ENCODE measurements at places on chromosomes 2 and 18.
A peak's percentile ranks its signal among the peaks of the same experiment; 100 is the strongest.

- no peak for DNase-seq
Measured at GRCh38 chr18:57110290-57110689, 36.6 kb upstream of the BOD1L2 start.

GRCh38 chr2:62811086-62811485, 105.6 kb downstream of the EHBP1 start:
- no peak for DNase-seq

DNA sequence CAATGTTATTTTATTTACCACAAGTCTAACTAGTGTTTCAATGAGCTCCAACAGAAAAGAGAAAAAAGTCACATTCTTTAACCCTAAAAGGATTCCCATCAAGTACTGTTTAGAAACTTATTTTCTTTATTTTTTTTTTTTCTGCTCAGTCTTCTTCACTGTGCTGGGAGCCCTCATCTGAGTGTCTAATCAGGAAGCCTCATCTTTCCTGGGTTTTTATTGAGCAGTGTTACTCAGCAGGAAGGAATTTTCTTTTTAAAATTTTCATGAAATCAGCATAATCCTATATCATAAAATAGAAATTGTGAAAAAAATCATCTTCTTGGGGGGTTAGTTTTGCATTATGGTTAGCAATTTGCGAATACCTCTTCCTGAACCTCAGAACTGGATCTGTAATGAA, 453.8 kb downstream of the CDH2 start:
- DNase-seq: no peak

DNA sequence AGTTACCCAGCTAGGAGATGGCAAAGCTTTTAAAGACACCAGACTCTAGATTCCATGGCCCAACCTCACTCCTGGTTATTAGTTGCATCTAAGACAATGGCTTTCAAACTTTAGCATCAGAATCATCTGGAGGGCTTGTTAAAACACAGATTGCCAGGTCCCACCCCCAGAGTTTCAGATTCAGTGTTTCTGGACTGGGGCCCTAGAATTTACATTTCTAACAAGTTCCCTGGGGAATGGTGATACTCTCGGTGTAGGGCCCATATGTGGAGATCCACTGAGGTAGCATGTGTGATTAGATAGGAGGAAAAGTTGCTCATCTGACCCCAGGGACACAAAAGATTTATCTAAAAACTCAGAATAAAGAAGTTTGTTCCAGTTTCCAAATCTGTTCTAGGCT, 14.5 kb upstream of the TTR start:
- no peak for DNase-seq

GRCh38 chr2:99822474-99823207, 319.7 kb downstream of the AFF3 start:
- no peak for DNase-seq

DNA sequence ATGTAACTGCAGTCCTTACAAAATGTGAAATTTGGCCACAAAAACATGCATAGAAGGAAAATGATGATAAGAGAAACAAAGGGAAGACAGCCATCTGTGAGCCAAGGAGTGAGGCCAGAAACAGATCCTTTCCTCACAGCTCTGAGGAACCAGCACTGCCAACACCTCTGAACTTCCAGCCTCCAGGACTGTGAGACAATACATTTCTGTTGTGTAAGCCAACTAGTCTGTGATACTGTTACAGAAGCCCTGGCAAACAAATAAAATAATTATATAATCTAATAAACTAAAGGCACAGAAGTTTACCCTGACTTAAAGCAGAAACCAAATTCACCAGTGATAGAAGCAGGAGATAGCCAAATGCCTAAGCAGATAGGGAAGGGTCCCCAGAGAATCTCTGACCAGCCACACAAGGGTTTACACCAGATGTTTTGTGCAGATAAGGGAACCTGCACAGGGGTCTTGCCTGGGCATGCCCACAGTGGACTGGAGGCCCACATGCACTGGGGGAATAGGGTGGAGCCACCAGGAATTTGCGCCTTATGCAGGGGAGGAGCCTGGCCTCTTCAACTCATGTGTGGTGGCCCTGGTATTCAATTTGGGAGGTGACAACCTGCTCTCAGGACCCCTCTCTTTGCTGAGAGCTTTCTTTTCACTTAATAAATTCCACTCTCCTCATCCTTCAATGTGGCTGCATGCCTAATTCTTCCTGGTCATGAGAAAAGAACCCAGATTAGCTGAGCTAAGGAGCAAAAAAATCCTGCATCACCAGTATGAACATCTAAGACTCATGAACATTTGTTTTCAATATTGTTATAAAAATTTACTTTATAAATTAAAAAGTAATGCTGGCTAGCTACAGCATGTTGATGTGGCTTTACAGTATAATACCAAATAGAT, 3.8 kb upstream of the GCC2 start:
- no peak for DNase-seq

GRCh38 chr2:239717706-239718105, 307.4 kb downstream of the NDUFA10 start:
- no peak for DNase-seq

DNA sequence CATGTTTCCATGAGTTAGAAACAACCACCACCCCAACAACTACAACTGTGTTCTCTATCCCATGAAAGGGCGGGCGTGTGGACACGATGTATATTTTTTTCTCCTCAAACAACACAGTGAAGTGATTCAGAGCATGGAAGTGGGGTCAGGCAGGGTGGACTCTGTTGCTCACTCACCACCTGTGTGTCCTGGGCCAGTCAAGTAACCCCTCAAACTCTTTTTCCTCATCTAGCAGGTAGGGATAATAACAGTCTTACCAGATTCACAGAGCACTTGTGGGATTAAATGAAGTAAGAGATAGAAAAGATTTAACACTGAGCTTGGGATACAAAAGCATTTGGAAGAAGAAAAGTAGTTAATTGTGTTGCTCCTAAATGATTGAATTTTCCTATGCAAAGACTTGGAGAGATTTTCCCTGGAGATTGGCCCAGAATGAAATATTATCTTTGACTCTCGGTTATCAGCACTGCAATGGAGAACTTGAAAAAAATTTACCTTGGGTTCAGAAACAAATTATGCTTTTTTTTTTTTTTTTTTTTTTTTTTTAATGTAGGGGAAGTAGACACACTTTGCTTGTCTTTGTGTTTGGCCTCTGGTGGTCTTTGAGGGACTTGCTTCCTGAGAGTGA, 161.9 kb upstream of the EPAS1 start:
- DNase-seq: no peak

DNA sequence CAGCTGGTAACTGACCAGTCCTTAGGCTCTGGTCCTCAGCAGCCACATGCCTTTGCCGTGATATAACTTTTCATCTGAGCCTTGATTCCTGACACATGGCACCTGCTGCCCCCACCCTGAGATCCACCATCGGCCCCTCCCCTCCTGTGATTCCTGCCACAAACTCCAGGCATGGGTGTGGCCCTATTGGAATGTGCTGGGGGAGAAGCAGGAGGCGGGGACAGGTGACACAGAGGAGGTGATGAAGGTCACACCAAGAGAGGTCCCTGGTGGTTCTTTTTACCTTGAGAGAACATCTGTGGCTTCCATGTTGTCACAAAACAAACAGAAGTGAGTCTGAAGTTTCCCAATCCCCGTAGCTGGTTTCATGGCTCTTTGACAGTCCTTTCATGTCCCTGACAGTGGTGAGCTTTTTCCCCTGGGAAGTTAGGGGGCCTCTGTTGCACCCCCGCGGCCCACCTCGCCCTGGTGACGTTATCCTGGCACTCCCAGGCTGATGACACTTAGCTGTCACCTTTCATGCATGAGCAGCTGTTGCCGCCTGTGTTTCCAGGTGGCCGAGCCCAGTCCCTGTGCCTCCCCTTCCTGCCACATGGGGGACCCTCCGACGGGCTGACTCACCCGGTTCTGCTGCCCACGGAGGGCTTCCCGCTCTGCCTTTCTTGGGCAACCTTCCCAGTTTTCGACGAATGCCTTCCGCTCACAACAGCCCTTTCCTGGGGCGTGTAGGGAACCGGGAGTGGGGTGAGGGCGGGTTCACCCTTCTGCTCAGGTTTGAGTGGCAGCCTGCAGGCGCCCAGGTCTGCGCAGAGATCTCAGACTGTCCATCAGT, 66.3 kb upstream of the GLI2 start:
- DNase-seq: peak; percentile 33

GRCh38 chr2:20179755-20180594, 45.0 kb downstream of the SDC1 start:
- DNase-seq: no peak

DNA sequence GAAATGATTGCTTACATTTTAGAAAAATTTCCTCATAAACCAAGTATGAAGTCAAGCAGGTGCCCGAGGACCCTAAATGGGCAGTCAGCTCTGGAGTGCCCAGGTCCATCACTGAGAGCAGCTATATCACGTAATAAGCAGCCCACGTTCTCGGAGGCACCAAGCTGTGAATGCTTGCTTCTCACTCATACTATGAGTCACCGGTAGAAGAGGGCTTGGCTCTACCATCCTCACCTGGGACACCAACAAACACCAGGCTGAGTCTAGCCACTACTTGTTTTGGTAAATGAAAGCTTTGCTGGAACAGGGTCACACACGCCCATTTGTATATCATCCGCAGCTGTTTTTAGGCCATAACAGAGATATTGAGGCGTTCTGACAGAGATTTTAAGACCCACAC, 207.5 kb downstream of the SEPTIN10 start:
- no peak for DNase-seq

- peak; percentile 77 for DNase-seq
Measured at GRCh38 chr18:48922801-48923730, 27.7 kb downstream of the SMAD7 start.

DNA sequence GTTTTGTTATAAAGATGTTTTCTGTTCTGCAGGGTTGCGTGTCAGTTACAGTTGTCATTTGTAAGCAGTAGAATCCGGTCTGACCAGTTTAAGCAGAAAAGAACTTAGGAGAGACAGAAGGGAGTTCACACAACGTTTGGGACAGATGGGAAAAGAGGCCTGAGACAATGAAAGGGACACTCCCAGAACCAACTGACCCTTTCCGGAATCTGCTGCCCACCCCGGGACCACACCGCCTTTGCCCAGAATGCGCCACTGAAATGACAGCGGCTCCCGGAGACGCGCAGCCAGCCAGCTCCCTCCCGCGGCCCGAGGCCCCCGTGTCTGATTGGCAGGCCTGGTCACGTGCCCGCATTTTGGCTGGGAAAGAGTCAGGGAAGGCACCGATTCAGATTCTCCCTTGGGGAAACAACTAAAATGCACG, 244.6 kb downstream of the BCL2 start:
- DNase-seq: peak; percentile 16

GRCh38 chr2:120957905-120958304, 222.2 kb downstream of the GLI2 start:
- no peak for DNase-seq

DNA sequence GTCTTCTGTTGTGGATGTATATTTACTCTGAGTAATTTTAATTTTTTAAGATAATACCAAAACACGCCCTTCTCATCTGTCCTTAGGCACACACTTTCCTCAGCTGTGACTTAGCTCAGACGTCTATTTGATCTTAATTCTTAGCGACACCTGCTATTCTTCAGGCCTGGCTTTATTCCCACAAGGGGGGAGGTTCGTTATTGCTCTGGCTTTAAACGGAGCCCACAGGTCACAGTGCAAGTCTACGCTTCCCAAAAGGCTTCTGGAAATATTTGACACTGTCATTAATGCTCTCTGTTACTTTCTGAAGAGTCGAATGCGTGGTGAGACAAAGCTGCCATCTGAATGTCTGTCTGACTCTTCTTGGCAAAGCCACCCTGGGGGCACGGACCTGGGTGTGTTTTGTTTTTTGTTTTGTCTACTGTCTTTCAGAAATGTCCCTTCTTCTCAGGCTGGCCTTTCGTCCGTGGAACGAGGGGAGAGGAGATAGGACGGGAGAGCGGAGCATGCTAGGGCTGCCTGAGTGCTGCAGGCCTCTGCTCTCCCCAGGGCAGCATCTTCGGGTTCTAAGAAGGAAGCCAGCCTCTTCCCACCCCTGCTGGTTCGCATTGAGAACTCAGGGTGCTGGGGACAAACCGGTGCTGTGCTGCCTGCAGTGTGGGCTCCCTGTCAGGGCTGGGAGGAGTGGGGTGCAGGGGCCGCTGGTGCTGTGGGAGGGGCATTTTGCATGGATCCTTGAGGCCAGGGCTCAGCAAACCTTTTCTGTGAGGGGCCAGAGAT, 61.9 kb downstream of the ASAP2 start:
- DNase-seq: no peak

GRCh38 chr2:148638543-148638942, 6.0 kb upstream of the EPC2 start:
- DNase-seq: no peak

DNA sequence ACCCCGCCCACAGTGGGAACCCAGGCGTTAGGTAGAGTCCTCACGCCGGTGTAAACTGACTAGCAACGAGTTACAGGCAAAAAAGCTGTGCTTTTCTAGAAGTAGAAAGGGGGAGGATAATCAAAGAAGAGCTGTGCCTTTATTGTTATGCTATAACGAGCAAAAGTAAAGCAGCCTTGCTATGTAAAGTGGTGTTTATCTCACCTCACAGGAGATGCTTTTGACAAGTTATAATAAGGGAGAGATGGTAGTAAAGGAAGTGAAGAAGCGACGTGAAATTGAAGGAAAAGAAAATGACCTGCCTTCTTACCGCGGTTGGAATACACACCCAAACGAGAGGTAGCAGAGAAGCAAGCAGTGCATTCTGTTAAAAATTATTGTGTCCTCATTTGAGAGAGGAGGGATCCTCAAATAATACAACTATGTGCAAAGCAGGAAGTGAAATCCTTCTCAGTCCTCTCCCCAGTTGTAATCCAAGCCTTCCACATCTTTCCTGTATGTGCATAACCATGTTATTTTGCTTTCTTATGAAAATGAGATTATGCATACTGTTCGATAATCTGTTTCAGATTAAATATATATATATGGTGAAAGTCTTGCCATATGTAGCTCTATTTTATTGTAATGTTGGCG, 962 bp downstream of the TANK start:
- DNase-seq: no peak

GRCh38 chr2:233690444-233690843, 2.2 kb upstream of the UGT1A6 start:
- DNase-seq: no peak

- DNase-seq: no peak
Measured at GRCh38 chr18:48893061-48893607, 57.6 kb downstream of the SMAD7 start.

DNA sequence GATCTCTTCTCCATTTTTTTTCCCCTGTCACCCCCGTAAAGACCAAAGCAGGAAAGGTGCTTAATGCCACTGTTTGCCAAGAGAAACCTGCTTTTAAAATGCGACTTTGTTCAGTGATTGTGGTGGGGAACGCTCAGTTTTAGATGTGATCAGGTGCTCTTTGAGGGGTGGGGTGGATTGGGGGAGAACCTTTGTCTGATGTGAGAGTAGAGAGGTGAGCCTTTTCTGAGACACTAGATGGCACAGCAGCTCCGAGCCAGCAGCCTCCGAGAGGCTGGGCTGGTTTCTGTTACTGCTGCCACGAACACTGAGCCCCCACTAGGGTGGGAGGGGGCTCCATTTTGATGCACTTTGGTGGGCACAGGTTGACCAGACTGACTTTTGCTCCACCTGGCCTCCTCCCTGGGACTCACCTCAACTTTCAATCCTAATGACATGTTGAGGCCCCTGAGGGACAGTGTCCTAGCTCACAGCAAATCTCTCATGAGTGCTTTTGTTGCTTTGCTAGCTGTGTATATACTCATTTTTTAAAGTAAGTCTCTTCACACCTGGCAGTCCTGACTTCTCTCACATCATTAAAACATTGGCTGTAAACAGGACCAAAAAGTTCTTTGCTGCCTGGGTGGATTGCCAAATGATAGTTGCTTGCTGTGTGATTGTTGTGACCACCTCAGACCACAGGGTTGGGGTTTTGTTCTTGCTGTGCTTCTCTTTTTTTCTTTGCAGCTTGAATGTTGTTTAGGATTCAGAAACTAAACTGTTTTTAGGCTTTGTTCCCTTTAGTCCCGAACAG, 98.2 kb upstream of the MAP3K20 start:
- DNase-seq: no peak

Measured in LHCN-M2 (cell line).